ENCODE measurements at places on chromosomes 3 and 15.
A peak's percentile ranks its signal among the peaks of the same experiment; 100 is the strongest.

DNA sequence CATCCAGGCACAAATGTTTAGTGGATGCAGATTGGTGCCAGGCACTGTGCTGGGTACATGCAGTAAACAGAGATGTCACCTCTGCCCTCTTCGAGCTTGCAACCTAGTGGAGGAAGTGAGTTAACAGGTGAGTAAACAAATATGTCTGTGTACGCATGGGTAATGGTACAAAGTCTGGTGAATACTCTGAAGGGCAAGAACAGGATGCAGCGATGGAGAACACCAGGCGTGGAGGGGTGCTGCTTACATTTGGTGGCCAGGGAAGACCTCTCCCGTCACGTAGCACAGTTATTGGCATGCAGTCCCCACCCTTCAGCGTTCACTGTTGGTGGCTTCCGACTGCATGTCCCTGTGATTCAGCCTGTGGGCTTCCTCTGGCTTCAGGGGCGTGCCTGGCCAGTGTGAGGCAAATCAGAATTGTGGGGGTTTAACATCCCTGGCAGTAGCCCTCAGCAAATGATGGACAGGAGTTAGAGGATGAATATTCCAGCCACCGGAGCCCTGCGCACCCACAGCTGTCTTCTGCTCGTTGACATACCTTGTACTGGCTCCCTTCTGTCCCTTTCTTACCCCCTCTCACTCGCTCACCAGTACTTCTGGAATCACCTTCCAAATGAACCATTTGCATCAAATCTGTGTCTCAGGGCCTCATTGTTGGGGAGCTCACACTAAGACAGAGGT is 9.1 kb upstream of the HDAC11 start:
- no peak for DNase-seq

- no peak for DNase-seq
Observed at GRCh38 chr15:89429023-89429422, 67.4 kb downstream of the RHCG start.

- DNase-seq, result peak; percentile 42
Observed at GRCh38 chr3:101849714-101850245, 466 bp downstream of the NFKBIZ start.

DNA sequence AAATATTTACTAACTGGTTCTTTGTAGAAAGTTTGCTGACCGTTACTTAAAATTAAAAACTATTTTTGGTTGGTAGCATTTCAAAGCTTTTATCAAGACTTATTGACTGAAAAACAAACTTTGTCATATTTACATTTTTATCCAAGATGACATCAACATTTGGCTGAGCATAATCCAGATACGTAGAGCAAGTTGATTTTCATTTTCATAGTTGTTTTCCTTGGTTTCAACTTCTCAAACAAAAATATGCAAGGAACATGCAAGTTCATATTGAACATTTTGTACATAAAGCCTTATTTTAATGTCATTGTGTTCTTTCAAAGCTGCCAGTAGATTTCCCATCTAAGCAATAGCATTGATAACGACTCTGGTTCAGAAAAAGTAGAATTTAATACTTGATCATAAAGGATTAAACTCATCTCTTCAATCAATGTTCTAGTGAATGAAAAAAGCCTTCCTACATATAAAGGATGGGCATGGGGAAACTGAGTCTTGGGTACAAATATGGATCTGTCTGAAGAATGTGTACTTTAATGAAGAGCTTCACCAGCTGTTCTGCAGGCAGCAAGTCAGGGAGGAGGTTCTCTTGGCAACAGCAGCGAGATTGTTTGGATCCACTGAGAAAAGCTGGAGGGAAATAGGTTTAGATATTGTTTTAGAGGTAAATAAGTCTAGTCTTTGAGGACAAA is 5.6 kb downstream of the RAB8B start:
- DNase-seq, result no peak

DNA sequence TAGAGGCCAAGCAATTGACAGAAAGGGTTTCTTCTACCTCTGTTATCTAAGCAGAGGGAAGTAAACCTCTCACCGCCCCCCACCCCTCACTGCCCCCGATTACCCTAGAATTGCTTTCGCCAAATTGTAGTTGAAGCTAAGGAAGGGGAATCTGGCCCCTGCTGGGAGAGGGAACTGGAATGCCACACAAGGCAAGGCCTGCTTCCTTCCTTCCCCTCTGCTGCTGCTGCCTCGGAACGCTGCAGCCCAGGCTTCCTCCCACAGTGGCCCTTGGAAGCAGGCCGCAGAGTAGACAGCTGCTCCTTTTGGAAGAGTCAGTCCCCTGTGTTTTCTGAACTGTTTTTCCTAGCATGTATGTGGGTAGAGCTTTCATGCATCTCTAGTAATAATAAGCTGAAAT is 21.6 kb downstream of the RLBP1 start:
- DNase-seq, result no peak

All from T follicular helper cell (primary cell).